ENCODE measurements at places on chromosomes 5 and 9.
A peak's percentile ranks its signal among the peaks of the same experiment; 100 is the strongest.

DNA sequence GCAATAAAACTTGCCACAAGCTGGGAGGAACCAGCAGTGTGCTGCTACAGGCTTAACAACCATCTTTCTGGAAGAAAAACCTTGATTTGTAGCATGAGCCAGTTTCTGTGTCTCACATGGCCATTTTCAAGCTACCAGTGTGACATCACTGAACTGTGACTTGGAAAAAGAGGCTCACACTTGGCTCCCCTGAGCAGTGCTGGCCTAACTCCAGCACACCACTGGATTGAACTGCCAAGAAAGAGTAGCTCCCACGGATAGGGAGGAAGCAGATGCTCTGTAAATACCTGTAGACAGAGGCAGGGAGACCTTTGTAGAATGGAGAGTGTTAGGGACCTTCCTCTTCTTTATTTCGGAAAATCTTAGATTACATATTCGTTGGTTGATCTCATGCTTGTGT, 197.9 kb downstream of the SH3GL2 start:
- no peak for DNase-seq

DNA sequence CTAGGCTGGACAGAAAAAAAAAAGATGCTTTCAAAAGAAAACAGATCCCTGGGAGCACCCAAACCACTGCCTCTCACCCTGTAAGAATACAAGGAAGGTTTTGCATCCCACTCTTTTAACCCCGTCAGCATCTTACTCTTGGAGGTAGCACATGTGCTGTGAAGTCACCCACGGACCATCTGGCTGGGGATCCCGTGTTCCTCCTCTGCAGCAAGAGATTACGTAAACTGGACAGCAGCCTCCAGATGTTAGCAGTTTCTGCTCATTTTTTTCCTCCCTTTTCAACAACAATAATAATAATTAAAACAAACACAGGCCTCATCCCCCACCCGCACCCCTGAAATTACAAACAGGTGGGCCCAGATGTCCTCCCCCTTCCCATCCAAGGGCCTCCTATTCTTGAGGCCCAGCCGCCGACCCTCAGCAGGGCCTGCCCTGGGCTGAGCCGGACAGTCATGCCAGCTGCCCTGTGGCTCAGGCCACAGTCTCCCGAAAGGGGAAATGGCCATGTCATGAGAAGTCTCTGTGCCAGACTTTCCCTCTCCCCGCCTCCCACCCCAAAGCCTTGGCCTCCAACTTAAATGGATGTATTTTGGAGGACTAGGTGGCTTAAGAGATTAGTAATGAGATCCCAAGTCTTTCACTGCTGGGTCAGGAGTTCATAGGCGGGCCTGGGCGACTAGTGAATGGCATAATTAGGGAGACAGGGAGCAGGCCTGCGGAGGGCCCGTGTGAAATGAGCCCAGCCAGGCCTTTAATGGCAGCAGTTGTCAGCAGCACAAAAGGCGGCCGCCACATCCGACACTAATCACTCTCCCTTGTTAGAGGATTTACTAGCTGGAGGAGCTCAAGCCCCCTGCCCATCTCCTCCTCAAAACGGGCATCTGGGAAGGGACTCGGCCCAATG, 165.1 kb downstream of the PAPPA start:
- no peak for DNase-seq

GRCh38 chr5:171506951-171507350, 87.5 kb downstream of the FGF18 start:
- no peak for DNase-seq

DNA sequence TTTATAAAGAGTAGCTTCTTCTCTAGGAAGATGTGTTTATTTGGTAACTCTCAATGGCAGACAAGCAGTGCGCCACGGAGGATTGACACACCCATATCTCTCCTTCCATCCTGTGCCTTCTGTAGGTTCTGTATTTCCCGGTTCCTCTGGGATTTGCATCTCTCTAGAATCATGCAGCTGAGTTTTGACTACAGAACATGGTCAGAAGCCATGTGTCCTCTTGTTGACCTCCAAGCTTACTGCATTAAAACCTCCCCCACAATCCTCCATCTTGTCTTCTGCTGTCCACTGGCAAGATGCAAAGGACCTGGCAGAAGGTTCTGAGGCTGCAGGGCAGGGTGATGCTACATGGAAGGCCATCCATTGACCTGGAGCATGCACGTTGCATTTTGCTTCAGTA, 482.0 kb downstream of the DMRT2 start:
- DNase-seq: no peak

DNA sequence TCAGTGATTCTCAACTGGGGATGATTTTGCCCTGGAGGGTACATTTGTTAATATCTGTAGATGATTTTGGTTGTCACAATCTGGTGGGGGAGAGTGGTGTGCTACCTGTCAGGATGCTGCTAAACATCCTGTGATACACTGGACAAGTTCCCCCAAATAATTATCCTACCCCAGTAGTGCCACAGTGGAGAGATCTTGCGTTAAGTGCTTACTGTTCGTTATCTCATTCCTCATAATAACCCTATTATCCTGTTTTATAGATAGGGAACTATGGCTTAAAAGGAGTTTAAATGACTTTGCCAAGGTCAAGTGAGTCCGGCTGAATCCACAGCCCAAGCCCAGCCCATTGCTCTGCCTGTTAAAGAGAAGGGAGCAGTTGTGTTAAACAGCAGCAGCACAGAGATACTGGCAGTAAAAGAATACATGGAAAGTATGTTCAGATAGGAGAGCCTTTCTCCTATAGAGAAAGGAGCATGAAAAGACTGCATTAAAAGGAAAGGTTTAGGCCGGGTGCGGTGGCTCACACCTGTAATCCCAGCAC, 15.4 kb downstream of the CNOT8 start:
- no peak for DNase-seq

GRCh38 chr9:13688990-13689600, 409.6 kb upstream of the MPDZ start:
- no peak for DNase-seq

DNA sequence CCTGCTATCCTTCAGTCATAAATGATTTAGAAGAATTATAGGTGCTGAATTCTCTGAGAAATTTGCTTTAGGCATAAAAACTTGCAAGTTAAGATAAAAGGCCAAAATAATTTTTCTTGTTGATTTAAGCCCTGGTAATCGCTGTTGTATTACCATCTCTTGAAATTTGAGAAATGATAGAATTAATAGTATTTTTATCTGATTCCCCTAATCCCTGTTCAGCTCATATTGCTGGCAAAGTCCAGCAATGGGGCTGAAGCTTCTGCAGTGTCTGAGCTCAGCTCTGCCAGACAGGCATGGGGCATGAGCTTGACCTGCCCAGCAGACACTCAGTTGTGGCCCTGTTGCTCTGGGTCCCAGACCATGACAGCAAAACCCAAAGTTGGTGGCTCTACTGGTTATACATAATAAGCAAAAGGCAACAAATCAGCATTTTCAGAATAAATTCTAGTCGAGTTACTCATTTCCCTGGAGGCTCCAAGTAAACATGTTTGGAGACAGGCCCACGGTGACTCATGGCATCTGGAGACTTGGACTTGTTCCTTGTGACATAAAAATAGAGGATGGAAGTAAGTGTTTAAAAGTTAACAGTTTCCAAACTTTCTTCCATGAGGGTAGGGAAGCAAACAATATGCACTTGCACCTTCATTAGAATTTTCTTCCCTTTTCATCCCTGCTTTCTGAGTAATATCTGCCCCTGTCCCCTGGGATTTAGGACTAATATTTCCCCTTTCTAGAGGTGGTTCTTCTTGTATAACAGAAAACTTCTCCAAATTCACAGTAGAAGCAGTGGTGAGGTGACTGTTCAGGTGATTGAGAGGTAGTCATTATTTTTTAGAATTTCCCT, 60.2 kb upstream of the SLC2A8 start:
- DNase-seq: no peak

DNA sequence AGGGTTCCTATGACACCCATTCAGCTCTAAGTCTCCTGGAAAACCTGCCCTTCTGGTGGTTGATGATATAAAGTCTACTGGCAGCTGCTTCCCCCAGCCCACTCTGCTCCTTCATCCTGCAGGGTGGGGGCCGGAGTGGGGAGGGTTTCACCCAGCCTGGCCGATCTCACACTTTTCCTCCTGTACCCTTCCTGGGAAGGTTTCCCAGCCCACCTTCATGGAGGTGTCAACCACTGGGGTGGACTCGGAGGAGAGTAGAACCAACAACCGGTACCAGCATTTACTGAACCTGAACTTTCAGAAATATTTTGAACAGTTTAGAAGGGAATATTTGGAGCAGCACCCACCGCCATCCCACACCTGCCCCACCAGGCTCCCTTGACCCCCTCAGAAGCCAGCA, 30.4 kb downstream of the ROR2 start:
- DNase-seq: no peak

DNA sequence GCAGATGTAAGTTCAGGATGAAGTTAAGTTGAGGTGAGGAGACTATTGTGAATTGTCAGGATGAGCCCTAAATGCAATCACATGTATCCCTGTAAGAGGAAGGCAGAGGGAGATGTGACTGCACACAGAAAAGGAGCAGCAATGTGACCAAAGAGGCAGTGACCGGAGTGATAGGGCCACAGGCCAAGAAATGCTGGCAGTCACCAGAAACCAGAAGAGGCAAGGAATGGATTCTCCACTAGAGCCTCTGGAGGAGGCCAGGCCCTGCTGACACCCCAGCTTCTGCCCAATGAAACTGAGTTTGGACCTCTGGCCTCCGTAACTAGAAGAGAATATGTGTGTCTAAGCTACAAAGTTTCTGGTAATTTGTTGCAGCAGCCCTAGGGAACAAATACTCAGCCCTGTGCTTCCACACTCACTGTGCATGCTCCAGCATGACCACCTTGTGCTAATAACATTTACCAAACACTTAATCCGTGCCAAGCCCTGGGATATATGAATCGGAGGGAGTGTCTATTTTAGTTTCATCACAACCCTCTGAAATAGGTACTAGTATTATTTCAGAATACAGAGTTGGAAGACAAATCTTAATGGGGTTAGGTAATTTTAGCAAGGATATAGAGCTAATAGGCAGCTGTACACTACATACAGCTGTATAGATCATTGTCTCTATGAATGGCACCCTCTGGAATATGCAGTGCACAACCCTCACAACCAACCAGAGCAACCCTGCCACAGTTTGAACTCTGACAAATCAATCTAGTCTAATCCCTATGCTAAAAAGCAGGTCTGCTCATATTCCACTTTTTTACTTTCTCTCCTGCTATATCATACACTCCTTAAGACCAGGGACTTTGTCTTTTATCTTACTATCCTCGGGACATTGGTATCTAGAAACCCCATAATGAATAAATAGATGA, 7.8 kb upstream of the GPX8 start:
- DNase-seq: no peak

- no peak for DNase-seq
These were observed 24.1 kb downstream of the BICD2 start for GRCh38 chr9:92740446-92740961.

DNA sequence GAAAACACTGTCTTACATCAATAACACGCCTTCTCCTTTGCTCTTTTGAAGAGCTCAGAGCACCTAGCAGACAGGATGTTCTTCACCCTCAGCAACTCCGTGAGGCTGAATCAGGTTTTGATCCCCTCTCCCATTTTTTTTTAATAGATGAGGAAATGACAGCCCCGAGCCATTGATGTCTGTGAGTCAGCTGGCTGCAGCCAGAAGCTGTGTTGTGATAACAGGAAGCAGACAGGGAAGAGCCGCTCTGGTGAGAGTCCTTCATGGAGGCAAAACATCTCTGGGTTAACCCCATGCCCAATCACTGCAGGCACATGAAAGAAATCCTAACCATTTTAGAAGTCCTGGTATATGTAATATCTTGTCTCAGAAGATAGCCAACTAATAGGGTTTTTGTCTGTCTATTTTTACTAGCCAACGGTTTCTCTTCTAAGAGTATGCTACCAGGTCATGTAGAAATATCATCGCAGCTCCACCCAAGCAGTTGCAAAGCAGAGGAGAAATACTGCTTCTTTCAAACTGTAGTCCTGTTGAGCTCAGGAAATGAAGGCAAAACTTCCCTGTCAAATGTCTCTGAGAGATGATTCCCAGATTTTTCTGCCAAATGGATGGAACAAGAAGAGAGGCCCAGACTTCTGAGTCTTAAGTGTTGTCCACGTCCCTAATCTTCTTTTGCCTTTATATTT, 568.9 kb downstream of the CCDC171 start:
- DNase-seq: no peak

DNA sequence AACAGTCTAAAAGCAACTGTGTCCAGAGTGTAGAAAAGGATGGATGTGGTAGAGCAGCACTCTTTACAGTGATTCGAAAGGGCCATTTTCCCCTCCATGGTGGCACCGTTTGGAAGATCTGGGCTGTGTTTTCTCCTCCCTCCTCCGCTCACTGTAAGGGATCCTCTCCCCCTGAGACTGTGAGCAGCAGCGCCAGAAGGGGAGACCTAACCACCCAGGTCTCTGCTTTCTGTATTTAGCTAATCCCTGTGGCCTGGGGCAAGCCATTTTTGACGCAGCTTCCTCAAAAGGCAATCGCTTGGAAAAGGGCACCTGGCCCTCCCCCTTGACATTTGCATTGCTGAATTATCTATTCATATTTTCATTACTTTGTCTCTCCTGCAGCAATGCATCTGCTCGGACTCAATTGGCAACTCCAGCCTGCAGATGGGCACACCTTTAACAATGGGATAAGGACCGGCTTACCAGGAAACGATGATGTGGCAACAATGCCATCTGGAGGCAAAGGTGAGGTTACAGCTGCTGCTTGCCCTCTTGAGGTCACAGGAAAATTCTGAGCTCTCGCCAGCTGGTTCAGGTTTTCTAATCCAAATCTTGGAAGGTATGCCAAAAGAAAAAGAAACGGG, 244.3 kb upstream of the WWC1 start:
- DNase-seq: peak; percentile 11

DNA sequence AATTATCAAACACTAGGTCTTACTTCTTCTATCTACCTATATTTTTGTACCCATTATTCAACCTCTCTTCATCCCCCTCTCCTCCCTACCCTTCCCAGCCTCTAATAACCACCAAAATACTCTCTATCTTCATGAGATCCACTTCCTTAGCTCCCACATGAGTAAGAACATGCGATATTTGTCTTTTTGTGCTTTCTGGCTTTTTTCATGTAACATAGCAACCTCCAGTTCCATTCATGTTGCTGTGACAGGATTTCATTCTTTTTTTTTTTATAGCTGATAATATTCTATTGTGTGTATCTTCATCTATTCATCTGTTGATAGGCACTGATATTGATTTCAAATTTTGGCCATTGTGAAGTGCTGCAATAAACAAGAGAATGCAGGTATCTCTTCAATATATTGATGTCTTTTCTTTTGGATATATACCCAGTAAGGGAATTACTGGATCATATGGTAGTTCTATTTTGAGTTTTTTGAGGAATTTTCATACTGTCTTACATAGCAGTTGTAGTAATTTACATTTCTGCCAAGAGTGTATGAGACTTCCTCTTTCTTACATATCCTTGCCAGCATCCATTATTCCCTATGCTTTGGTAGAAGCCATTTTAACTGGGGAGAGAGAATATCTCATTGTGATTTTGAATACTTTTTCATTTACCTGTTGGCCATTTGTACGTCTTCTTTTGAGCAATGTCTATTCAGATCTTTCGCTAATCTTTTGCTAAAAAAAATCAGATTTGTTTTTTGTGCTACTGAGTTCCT, 156.8 kb downstream of the DCP2 start:
- no peak for DNase-seq

DNA sequence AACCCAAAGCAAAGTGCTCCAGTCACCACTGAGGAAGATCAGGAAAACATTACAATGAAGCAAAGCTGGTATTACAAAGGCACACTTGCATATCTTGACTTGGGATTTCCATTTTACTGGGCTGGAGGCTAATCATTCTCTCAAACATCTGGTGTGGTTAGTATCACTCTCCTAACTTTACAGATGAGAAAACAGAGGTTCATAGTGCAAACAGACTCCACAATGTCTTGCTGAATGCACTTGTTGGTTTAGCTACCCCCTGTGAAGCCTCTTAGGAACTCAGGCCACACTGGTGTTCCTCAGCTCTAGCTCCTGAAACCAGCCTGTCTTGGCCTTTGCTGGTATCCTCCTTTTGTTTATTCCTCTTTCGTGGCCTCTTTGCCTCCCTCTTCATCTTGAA, 29.5 kb upstream of the SMAD5 start:
- no peak for DNase-seq
